Caco-2 (cell line): ENCODE measurements at places on chromosomes 5 and 9.

- DNase-seq, result no peak
These were observed 42.0 kb downstream of the PBX3 start for GRCh38 chr9:125789196-125789595.

DNA sequence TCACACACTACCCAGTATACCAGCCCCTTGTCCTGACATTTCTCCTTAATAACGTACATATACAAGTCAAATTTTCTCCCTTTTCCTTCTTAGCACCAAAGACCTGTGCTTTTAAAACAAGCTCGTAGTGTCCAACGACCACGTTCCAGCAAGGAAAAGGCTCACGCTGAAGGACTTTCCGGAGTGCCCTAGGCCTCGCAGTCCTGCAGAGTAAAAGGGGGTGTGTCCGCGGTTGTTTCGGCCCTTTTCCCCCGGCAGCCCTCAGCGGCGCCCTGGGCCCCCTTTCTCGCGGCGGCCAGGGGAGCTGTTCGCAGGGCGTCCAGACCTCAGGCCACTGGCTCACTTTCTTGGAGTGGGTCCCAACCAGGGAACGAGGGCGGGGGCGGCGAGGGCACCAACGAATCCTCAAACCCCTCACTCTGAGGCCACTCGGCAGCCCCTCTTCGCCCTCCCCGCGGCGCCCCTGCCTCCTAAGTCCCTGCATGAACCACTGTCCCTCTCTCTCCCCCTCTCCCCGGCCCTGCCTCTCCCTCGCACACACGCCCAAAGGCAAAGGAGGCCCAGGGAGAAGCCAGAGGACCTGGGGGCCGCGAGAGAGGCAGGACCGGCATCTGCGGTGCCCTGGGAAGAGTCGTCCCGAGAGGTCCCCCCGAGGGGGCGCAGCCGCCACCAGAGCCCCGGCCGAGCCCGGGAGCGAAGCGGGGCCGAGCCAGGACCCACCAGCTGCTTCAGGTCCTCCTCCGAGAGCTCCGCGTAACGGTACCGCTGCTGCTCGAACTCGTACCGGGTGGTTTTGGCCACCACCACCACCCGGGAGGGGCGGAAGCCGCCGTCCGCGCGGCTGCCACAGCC lies 720 bp downstream of the NADK2 start:
- peak; percentile 63 for DNase-seq

- DNase-seq, result no peak
These were observed 185.7 kb downstream of the ATPSCKMT start for GRCh38 chr5:10063997-10064396.

GRCh38 chr5:43411495-43411894 lies 696 bp downstream of the CCL28 start:
- no peak for DNase-seq

DNA sequence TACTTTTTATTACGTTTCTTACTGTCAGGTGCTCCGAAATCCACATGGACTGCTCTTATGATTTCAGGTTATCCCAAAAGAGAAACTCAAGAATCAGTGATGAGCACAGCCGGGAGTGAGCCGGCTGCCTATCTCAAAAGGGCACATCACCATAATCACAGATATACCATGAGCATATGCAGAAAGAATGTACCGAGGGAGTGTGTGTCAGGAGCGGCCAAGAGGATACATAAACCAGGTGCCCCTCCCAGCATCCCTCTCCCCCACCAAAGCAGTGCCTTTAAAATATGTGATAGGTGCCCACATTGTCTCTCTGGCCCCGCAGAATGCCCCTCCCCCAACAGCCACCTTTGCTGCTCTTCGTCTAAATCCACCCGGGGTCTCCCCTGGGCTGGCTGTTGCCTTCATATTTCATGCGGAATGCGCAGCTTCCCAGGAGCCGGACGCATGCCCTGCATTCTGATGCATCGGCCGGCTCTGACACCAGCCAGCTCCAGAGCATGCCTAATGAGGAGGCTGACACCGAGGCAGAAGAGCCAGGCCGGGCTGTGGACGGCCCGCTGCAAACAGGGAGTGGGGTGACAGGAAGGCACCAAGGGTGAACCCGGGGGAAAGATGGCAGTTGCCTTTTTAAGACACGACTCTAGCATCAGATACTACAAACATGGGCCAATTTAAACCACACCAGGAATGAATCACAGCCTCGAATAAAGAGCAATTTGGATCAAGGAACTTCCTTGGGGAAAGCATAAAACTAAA lies 652.3 kb downstream of the BNC2 start:
- no peak for DNase-seq

DNA sequence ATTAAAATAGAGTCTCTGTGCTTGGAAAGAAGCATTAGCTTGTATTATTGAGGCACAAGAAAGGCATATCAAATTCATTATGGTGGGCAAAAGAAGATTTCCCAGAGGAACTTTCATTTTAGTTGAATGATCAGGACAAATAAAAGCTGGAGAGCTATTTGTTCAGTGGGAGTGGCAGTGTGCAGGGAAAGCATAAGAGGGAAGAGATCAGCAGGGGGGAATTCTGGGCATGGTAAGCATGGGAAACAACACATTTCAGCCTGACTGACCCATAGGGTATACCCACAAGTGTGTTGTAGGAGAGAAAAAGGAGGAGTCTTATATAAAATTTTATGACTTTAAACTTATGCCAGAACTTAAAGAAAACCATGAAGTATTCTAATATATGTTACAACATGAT lies 167.7 kb upstream of the RASA1 start:
- DNase-seq, result no peak

- no peak for DNase-seq
These were observed 210.1 kb upstream of the MAP3K1 start for GRCh38 chr5:56605231-56605630.

DNA sequence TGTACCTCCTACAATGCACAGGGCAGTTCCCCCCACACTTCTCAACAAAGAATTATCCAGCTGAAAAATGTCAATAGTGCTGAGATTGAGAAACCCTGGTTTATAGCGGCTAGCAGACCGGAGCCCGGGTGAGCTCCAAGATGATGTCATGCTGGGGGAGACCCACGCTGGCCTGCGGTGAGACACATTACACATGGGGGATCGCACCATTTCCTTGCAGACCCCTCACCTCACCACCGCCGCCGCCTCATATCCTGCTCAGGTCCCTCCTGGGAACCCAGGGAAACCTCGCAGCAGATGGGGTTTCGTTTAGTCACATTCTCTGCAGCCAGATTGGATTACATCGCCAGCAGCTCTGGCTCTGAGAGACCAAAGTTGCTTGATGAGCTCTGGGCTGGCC lies 14.7 kb upstream of the TNC start:
- no peak for DNase-seq

DNA sequence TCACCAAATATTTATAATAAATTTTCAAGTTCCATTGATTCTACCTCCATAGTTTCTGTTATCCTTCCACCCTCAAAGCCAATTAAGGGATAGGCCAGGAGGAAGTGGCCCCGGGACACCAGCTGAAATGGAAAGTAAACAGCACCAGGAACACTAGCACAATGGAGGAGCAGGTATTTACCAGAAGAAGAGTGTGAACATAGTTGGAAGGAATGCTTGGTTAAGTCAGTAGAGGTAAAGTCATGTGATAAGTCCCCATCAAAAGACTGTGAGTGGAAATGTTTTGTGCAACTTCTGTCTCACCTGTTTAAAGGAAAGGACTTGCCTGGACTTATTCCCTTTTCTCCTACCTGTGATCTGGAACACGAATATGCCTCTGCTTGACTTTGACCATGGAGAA lies 146.7 kb upstream of the RAI14 start:
- DNase-seq, result no peak

DNA sequence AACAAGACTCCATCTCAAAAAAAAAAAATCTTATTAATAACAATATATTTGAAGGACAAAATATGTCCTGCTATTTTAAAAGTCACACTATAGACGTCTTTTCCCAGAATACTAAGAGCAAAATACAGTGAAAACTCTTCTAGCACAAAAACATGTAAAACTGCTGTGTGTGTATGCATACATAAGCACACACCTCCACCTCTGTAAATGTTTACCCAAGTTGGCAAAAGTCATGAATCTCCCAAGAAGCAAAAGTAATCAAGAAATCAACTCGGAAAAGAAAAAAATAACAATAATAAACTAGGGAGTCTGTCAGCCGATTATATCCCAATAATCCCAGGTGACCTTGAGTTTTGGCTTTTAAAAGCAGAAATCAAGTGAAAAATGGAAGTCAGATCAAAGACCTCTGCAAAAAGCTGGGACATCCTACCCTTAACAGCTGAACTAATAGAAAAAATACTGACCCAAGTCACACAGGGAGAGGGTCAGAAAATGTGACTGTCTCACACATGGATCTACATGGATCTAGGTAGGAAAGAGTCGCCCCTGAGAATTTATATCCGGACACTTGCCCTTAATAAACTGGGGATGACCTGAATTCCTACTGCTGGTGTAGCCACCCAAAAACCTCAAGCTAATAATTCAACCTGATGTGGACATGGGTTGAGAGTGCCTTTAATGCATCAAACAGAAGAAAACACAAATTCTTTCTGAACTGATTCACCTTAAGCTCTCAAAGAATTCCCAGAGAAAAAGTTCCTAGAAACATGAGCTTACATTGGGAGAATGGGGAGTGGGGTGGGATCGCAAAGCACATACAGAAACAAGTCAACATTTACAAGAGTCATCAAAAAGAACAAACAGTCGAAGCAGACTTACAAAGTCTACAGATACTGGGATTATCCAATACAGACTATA lies 29.9 kb downstream of the LPAR1 start:
- DNase-seq, result no peak

- DNase-seq, result no peak
These were observed 77.6 kb upstream of the FREM1 start for GRCh38 chr9:14987858-14988257.

- DNase-seq, result peak; percentile 57
These were observed 38.4 kb downstream of the HRH2 start for GRCh38 chr5:175696139-175696854.

DNA sequence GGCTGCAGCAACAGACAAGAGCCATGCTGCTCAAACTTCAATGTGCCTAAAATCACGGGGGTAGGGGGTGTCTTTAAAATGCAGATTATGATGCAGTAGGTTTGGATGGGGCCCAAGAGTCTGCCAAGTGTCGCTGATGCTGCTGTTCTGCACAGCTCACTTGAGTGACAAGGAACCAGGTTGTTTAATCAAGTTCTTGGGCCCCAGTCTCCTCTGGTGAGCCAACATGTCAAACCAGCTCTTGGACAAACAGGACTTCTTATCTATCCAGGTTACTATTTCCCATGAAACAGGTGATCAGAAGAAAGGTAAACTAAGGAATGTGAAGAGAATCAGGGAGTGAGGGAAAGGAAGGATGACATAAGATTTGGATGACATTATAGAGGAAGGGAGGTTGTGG lies 78.0 kb downstream of the APBA1 start:
- DNase-seq, result peak; percentile 5

DNA sequence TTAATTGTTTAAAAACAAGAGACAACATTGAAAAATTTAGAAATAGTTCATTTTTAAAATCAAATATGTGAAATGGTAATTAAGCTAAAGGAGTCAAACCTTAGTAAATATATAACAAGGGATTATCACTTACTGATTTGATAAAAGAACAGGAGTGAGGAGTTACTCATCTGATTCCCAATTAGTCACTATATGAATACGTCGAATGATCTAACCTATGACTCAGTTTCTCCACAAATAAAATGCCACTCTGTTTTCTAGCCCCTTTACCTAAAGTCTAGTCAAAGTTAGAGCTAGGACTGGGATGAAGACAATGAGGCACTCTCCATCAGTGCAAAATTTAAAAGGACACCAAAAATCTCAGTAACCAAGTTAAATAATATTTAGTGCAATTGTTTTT lies 70.4 kb upstream of the RASEF start:
- no peak for DNase-seq

DNA sequence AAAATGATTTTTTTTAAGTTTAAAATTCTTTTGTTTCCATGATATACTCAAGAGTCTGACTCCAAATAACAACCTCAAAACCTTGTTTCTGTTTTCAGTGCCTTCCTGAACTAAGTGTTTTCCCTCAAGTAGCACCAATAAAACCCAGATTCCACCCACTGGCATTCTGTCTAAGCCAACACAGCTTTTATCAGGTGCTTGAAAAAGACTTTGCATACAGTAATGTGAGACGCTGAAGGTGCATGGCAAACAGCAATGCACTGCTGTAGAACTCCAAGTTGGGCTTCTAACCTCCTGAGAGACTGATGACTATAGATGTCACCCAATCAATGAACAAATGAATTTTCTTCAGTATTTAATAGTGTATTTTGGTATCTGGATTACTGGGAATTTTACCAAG lies 95.7 kb downstream of the NFIB start:
- no peak for DNase-seq

GRCh38 chr5:112366987-112367386 lies 52.1 kb downstream of the EPB41L4A start:
- peak; percentile 30 for DNase-seq

DNA sequence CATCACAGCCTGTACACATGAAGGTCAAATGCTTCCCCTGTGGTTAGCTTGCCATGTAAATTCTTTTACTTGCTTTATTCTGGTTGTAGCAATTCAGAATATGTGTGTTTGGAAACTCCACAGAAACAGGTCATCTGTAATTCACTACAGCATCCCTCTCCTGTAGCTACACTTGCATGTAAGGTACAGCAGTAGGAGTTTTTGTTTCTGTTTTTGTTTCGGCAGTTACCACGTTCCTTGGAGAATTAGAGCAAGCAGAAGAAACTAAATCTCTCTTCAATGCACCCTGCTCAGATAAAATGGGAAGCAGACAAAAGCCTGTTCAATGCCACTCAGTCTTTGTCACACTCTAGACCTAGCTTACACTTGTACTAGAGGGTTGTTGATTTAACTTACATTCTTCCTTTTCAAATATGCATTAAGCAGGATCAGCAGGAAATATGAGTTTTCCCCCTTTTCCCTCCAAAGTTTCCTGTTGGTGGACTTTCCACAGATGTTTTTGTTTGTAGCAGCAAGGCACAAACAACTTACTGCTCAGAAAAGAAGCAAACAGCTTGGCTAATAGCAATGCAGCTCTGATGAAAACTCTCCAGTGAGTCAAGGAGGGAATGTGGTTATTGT lies 80.9 kb downstream of the YIPF5 start:
- DNase-seq, result no peak

DNA sequence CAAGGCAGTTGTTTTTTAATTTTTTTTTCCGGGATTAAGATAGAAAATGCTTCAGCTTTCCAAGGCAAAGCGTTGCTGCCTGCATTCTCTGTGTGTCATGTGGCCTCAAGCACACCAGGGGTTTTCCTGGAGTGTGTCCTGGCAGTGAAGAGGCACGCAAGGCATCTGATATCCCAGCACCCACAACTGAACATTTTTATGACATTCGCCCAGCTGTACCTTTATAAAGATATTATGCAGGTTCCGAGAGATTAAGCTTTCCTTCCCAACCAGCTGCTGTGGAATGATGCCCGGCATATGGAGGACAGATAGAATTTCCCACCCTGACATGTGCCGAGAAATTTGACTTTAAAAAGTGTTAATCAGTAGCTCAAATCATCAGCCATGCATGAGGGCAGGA lies 205.6 kb downstream of the GADD45G start:
- DNase-seq, result no peak

- DNase-seq, result no peak
These were observed 12.3 kb upstream of the REEP5 start for GRCh38 chr5:112934366-112934663.

GRCh38 chr9:5872511-5872910 lies 18.2 kb upstream of the MLANA start:
- no peak for DNase-seq
